Peyer's patch (tissue), 4 donors: ENCODE measurements at places on chromosomes 7 and 10.

DNA sequence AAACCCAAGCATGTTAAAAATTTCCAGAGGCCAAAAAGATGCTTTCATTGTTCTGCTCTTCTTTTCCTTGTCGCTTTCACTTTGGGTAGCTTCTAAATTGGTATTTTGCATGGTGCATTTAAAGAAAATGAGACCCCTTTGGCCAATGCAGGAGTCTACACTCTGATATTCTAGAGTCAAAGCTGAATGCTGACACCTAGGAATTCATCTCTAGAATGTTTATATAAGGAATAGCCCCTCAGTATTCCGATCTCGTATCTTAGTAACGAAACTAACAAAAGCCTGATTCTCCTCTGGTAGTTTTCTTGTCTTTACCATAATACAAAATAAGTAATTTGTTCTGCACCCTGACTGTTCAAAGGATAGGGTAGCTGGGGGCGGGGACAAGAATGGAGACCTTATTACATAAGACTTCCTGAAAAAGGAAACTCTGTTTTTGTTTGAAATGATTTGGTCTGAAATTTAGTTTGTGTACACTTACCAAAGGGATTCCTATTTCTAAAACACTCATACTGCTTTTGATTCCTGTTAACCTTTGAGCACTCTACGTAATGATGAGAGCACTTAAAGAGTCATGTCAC lies 17.1 kb downstream of the IKZF1 start:
- DNase-seq = no peak

GRCh38 chr7:93890464-93891068 lies at the start of gene TFPI2:
TFPI2 (minus strand) TSS chr7:93890753; CDS start chr7:93890678, 75 bp downstream.
- DNase-seq = no peak

DNA sequence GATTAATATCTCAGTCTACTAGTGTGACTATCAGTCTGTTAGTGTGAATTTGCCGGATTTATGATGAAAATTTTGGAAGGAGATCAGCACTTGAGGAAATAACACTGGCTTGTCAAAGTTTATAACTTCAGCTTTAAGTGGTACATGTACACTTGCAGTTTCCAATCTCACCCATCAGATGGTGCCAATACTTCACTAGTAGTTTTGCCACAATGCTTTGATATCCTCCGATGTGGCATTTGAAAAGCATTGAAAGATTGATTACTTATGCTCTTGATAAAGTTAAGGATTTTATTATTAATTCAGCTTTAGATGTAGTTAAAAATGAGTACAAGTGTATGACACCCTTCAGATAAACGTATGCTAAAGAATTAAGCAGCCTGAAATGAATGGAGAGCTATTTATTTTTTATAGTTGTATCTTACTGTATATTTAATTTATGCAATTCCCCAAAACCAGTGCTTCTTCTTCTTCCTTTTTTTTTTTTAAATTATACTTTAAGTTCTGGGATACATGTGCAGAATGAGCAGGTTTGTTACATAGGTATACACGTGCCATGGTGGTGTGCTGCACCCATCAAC lies 98.2 kb downstream of the ANLN start:
- DNase-seq = no peak

DNA sequence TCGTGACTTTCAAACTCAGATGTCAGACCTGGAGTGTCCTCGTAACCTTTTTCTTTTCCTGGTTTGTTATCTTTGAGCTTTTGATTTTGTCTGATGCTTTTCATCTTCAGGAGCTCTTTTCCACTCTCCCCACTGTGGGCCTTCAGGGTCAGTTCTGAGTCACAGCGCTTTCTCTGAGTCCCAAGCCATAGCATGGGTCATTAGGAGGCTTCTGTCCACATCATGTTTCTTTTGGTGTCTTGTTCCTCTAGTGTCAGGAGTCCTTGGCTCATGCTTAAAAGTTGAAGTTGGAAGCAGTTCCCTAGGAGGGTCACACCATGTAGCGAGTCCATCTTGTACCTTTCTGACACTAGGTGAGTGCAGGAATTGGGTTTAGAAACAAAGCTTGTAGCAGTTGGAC lies 40.3 kb downstream of the DAGLB start:
- DNase-seq = no peak

DNA sequence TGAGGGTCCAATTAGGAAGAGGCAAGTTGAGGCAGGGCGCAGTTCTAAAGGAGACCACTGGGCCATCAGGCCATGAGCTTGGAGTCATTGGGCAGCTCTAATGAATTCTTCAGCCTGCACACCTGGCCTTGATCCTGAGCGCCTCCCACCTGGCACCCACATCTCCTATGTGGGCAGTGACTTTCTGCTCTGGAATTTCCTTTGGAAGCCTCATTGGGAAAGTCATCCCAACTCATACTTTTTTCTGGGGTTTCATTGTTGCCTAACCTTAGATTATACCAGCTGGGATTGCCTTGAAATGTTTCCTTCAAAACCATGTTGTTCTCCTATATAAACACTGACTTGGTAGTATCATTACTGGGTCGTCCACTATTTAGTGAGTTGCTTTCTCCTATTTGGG lies 54.1 kb downstream of the PLPP4 start:
- no peak for DNase-seq

DNA sequence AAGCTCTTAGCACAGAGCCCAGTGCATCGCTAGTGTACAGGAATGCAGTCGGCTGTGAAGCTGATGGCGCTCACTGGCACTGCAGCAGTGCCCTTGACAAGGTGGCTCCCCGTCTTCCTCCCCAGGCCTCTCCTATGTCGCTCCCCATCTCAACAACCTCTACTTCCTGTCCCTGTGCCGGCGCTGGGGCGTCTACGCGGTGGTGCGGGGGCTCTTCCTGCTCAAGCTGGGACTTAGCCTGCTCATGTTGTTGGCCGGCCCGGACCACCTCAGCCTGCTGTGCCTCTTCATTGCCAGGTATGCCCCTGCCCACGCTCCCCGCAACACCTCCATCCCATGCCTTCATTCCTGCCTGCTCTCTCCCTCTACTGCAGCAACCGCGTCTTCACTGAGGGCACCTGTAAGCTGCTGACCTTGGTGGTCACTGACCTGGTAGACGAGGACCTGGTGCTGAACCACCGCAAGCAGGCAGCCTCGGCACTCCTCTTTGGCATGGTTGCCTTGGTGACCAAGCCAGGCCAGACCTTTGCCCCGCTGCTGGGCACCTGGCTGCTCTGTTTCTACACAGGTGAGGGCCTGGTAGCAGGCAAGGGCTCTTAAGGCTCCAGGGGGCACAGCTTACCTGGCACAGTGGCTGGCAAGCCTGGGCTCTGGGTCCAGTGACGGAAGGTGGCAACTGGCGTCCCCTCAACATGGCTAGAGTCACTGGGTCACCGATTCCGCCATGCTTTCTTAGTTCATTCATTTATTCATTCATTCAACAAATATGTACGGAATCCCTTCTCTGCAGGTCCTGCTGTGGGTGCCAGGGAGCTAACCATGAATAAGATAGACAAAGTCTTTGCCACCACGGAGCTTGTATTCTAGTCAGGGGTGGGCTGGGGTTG lies 22.3 kb upstream of the C10orf95 start:
- DNase-seq = no peak

- no peak for DNase-seq
These were observed 216.5 kb upstream of the MKLN1 start for GRCh38 chr7:131111081-131111576.

DNA sequence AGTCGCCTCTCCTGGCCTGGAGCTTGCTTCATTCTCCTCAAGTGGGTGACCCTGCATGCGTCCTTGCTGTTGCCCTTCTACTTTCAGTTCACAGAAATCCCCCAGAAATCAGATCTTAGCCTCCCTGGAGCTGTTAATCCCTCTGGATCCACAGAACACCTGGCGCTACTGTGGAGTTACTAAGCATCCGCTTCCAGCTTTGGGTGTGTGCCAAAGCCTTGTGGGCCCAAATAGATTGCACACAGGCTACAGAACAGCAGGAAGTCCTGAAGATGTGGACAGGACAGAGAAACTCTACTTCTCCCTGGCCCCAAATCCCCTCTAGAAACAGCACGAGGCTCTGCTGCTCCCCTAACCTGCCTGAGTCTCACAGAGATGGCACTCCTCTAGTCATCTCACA lies 36.6 kb upstream of the PDLIM1 start:
- DNase-seq = no peak

DNA sequence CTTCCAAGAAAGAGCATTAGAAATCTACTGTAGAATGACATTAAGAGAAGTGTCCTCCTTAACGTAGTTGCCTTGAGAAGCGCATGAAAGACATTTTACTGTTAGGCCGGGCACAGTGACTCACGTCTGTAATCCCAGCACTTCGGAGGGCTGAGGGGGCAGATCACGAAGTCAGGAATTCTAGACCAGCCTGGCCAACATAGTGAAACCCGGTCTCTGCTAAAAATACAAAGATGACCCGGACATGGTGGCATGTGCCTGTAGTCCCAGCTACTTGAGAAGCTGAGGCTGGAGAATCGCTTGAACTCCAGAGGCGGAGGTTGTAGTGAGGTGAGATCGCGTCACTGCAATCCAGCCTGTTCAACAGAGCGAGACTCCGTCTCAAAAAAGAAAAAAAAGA lies 28.9 kb downstream of the TARP start:
- DNase-seq = no peak

GRCh38 chr7:133054162-133054840 lies 27.6 kb downstream of the CHCHD3 start:
- no peak for DNase-seq

GRCh38 chr10:132336919-132337407 lies 5.0 kb downstream of the LRRC27 start:
- peak; percentile 63 for DNase-seq

- peak; percentile 82 for DNase-seq
These were observed 3.1 kb upstream of the HOXA9 start for GRCh38 chr7:27168265-27168947.

- no peak for DNase-seq
These were observed 64.0 kb upstream of the DNAJB12 start for GRCh38 chr10:72418679-72419078.

DNA sequence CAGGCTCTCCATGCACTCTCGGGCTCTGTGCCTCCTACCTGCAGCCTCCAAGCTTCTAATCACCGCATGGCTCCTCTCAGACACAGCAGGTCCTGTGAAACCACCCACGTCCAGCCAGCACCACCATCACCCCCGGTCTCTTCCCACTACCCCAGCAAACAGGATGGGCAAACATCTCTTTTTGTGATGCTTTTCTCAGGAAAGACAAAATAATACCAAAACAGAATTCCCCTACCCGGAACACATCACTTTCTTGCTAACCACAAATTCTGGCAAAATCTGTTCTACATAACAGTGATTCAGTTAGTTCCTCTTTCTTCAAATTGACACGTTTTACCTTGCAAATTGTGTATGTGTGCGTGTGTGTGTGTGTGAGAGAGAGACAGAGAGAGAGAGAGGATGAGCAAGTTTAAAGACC lies 6.5 kb downstream of the SNX8 start:
- peak; percentile 48 for DNase-seq

DNA sequence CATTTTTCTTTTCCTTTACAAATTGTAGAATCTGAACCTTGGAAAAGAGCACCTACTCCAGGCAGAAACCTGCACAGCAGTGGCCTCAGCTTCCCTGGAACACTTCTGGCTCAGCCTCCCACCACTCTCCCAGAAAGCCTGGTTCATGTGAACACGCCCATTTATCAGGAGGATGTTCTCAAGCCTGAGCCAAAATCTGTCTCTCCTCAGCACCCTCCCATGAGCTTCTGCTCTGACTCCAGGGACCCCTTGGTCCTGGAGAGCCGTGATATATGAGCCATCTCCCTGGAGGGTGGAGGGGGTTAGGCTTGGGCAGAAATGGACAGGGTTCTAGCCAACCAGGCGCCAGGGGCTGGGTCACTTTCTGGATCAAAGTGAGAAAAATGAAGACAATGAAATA lies 10.1 kb downstream of the GDF2 start:
- no peak for DNase-seq

GRCh38 chr7:2309889-2310331 lies 4.3 kb downstream of the SNX8 start:
- no peak for DNase-seq

GRCh38 chr7:8063706-8064297 lies 95.2 kb downstream of the GLCCI1 start:
- DNase-seq = no peak

DNA sequence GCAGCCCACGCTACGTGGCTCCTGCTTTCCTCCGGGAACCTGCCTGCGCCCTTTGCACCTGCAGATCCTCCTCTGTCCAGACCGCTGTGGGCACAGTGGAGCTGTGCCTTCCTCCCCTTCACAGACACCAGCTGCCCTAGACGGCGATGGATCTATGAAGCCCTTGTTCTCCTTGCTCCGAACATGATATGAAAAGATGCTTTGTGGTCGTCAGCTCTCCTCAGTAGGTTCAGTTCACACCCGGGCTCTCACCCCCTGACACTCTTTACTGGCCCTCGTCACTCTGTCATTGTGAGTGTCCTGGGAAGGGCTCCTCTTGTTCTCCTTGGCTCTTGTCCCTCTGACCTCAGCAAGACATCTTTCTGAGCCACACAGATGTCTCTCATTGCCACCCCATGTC lies 4.2 kb downstream of the ZNF488 start:
- peak; percentile 49 for DNase-seq

GRCh38 chr7:99141841-99142726 lies 1.8 kb downstream of the SMURF1 start:
- DNase-seq = peak; percentile 77

- no peak for DNase-seq
These were observed 359.7 kb downstream of the CRPPA start for GRCh38 chr7:16061630-16062029.
